ENCODE measurements at places on chromosomes 11 and 22.

GRCh38 chr11:110434952-110435779 is 5.4 kb downstream of the FDX1 start:
- DNase-seq = no peak

DNA sequence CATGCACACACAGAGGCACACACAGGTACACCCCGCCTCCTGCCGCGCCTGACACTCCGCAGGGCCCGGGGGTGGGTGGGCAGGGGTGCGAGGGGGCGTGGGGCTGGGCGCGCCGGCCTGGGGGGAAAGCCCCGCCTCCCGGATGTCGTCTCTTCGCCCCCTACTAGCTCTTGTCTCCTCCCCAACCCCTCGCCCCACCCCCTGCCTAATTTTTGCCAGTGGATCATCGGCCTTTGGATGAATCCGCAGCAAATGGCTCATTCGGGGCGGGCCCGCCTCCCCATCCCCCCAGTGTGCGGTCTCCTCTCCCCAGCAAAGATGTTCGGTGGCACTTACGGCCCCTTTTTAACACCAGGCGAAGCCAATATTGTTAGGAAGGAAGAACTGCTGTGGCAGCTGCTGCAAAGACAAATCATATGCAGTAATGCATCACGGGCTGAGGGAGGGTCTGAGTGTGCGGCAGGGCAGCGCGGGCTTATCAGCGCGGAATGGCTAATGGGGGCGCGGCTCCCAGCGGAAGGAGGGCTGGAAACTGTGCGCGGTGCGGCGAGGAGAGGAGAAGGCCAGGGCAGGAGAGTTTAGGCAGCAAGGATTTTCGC is 13.4 kb upstream of the NECTIN1 start:
- DNase-seq = no peak

DNA sequence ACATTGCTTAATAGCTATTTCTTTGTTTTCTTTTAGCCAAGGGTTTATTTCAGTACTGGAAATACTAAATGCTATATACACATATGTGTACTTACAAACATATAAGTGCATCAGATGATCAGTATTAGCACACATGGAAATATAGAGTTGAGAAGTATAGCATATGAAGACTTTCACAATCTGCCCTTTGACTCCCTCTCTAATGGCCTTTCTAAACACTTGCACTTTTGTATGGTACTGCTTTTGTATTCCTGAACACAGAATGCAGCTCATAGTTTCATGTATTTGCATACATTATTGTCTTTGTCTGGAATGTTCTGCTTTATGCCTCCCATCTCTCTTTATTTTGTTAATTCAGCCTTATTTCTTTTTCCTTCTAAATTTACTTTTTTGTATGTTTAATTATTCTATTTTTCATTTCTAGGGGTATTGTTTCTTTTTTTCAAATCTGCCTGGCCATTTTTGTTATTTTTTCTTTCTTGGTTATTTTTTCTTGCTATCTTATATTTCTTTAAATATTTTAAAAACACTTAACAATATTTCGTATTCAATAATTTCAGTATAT is 28.8 kb downstream of the ACER3 start:
- no peak for DNase-seq

GRCh38 chr11:2473361-2474058 is 28.7 kb downstream of the KCNQ1 start:
- DNase-seq = no peak

- DNase-seq = no peak
Measured at GRCh38 chr11:2409126-2409525, 8.6 kb downstream of the TSSC4 start.

- DNase-seq = peak; percentile 29
Measured at GRCh38 chr11:118015385-118015841, 29.2 kb downstream of the IL10RA start.

Measured in effector memory CD8-positive, alpha-beta T cell (primary cell).